ENCODE measurements at places on chromosomes 2 and 18. TPM values are rescaled to one million over a fixed set of nuclear protein-coding genes. Genes with fewer than 3 reads are reported as not detected.

PDIA6 gene
- total RNA-seq: 133 TPM

AP1S3 gene
- total RNA-seq: 7.6 TPM

CARF gene
- total RNA-seq: 8.5 TPM

TNFAIP6 gene
- total RNA-seq: not detected

SERPINB3 gene
- total RNA-seq: not detected

TUBB8B gene
- total RNA-seq: not detected

MRPL30 gene
- total RNA-seq: 27.9 TPM

CCDC68 gene
- total RNA-seq: not detected

CYRIA gene
- total RNA-seq: 2.7 TPM

SLC16A14 gene
- not detected for total RNA-seq

IGFBP5 gene
- total RNA-seq: not detected

REEP1 gene
- 0.45 TPM for total RNA-seq

KCNG2 gene
- not detected for total RNA-seq

CRYGD gene
- not detected for total RNA-seq

PKDCC gene
- total RNA-seq: not detected

GNAL gene
- 0.53 TPM for total RNA-seq

MFSD2B gene
- total RNA-seq: 0.16 TPM

TSPYL6 gene
- not detected for total RNA-seq

DNAJC5G gene
- total RNA-seq: not detected

CD207 gene
- total RNA-seq: not detected

AOX1 gene
- 0.05 TPM for total RNA-seq

CXCR1 gene
- total RNA-seq: not detected

AMER3 gene
- total RNA-seq: not detected

ANKRD29 gene
- not detected for total RNA-seq

PARD6G gene
- total RNA-seq: 0.58 TPM

Measured in activated naive CD4-positive, alpha-beta T cell treated with anti-CD3 and anti-CD28 coated beads, Interleukin-2, amount 50 U/mL, for 72 hours (primary cell).